Stimulated activated CD4-positive, alpha-beta T cell treated with anti-CD3 and anti-CD28 coated beads, TNF-alpha, amount 100 ng/mL, for 4 hours (primary cell): ENCODE measurements at places on chromosomes 5 and 9.

DNA sequence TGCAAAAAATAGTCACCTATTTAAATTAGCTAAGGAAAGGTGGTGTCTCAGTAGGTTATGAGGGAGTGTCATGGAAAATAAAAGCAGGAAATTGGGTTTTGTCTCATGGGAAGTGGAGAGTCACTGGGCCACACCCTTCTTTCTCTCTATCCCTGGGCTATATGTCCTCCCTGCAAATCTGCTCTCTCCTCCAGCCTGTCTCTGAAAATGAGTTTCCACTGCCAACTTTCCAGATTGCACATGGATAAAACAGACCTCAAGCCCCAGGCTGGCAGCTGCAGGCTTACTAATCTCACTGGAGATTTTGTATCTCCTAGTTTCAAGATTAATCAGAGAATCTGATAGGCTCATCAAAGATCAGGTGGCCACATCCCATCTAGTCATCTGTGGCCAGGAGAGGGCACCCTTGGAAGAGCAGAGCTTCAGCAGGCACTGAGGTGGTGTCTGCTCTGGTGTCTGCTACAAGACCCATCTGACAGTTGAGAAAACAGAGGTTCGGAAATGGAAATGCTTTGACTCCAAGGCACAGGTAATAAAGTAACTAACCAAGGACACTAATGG lies 178.9 kb downstream of the MSX2 start:
- DNase-seq = no peak

GRCh38 chr5:132365213-132365612 lies 4.3 kb upstream of the SLC22A5 start:
- DNase-seq = no peak

DNA sequence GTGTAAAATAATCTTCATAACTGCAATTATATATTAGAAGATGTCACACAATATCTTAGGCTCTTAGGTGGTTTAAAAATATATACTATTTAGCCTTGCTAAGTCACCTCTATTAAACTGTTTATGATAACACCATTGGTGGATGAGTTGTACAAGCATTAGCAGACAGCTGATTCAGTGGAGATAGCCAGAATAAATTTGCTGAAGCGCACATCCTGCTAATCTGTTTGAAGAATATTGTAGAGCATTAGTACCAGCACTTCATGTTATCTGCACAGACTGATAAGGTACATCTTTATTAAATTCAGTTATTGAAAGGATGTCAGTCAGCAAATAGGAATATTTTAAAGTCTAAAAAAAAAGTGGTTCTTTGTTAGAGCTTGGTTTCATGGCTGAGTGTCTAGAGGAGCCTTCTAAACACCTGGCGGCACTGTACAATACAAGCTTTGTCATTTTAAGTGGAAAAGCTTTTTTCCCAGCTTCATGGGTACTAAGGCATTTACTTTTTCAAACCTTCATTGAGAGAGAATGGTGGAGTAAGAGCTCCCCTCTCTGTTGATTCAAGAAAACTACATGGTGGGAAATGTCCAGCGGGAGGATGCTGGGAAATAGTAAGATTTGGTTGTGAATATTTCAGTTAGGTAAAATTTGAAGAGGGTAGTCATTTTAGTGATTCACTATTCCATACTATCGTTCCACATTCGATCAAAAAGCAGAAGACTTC lies 275.1 kb downstream of the SLF1 start:
- DNase-seq = no peak

- peak; percentile 58 for DNase-seq
Observed at GRCh38 chr5:119355685-119356611, at the start of gene TNFAIP8. Gene TNFAIP8 (plus strand): TSS chr5:119356019. CDS start chr5:119356091, 72 bp downstream.

- no peak for DNase-seq
Observed at GRCh38 chr5:116137544-116138378, 52.9 kb downstream of the COMMD10 start.

DNA sequence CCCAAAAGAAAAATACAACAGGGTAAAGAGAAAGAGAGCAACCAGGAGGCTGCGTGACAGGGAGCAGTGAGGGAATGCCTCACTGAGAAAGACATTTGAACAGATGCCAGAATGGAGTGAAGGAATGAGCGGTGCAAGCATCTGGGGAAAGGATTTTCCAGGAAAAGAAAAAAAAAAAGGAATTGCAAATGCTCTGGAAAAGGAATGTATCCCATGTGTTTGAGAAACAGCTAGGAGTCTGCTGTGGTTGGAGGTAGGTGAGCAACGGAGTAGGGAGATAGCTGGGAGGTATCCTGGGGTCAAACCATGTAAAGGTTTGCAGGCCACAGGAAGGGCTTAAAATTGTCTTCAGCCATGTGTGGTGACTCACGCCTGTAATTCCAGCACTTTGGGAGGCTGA lies 23.6 kb upstream of the CEMIP2 start:
- DNase-seq = no peak

DNA sequence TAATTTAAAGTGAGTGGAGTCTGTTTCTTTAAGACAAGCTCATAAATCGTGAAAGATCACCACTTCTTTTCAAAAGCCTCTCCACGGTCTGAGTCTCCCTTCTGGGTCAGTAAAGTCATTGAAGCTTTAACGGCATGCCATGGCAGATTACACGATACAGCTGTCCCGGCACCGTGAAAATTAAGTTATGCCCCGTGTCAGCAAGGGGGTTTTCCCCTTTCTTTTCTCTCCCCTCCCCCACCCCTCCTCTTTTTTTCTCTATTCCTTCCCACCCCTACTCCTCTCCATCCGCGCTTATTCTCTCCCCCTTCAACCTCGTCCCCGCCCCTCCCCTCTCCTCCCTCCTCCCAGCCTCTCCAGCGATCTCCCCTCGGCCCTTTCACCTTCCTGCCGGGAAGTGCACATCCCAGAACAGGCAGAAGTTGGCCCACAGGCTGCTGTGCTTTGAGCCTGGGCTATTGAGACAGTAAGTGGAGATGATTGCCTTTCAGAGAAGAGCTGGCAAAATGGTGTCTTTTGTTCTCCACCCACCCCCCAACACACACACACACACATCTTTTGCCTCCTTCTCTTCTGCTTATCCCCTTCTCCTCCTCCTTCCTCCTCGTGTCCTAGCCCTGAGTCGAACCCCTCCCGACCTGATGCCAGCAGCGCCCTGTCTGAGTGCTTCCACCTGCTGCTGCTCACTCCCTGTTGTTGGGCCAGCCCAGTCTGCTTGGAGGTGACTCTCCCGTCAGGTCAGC lies 44.1 kb downstream of the GAS1 start:
- no peak for DNase-seq
